Cortex of kidney (tissue), 1 donor: ENCODE measurements at places on chromosomes 2 and 18.

DNA sequence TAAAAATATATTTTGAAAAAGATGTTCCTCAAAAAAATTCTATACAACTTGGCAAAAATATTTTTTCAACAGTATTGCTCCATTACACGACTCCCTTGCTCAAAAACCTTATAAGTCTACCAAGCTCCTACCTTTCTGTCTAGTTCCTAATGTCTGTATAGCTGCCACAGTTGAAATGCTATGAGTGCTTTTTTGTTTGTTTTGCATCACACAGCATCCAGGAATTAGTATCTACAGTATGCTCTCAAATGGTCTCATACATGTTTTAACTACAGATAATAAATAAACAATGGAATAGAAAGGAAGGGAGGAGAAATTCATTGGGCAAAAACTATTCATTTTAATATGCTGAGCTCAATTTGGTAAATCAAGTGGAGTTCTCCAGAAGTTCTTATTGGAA is 17.3 kb downstream of the ACADL start:
- no peak for DNase-seq

GRCh38 chr2:212441141-212441540 is 97.5 kb downstream of the ERBB4 start:
- DNase-seq, result no peak

- no peak for DNase-seq
Measured at GRCh38 chr2:82120115-82120514, 1815.6 kb upstream of the LRRTM1 start.

DNA sequence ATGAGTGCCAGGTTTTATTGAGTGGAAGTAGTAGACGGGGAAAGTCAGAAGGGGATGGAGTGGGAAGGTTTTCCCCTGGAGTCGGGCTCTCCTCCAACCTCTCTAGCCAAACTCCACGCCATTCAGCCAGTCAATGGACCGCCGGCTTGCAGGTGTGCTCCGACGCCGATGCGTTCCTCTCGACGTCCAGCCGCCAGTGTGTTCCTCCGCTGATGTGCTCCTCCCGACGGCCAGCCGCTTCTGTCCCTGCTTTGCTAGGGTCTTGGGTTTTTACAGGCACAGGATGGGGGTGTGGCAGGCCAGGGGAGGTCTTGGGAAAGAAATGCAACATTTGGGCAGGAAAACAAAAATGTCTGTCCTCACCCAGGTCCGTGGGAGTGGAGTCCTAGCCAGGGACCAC is 94.3 kb upstream of the TEX51 start:
- DNase-seq, result no peak

GRCh38 chr18:77071061-77071460 is 61.5 kb downstream of the MBP start:
- DNase-seq, result no peak

- DNase-seq, result no peak
Measured at GRCh38 chr2:80560326-80560725, 255.8 kb upstream of the LRRTM1 start.

DNA sequence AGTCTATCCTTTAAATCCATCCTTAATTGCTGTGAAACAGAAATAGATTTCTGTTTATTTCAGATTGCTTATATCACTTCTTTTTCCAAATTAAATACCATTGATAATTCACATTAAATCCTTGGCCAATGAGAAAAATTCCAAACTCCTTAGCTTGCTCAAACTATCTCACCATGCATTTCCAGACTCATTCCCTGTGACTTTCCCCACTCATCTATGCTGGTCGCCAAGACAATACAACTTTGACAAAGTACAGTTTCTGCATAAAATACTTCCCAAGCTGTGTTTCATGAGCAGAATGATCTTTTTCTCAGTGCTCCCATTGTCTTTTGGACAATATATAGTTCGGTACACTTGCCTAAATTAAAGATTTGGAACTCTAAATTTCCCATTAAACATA is 575.6 kb downstream of the CPS1 start:
- DNase-seq, result no peak

DNA sequence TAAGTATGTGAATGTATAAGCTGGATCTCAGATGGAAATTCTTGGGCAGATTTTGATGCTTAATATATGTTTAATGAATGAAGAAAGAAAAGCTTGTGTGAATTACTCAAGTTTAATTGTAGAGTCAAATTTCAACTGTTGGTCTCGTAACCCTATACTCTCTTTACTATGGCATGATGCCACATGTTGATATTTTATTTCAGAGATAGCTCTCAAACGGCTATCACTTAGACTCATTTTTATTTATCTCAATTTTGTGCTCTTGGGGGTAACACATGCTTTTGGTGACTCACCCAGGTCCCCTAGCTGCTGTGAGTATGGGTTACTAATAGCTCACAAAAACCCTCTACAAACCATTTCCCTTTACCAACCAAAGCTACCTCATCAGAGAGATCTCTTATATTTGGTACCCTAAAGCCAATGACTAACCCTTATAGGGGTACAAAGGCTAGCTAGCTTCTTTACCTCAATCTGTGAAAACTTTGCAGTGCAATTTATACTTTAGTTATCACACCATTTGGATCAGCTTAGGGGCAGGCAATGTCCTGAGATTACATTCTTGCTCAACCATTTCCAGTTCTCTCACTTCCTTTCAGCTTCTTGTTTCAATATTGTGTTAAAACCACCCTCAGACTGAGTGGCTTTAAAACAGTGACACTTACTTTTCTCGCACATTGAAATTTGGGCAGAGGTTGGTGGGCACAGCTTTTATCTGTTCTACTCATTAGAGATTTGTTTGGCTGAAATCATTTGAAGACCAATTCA is 240.3 kb downstream of the CDH7 start:
- no peak for DNase-seq

DNA sequence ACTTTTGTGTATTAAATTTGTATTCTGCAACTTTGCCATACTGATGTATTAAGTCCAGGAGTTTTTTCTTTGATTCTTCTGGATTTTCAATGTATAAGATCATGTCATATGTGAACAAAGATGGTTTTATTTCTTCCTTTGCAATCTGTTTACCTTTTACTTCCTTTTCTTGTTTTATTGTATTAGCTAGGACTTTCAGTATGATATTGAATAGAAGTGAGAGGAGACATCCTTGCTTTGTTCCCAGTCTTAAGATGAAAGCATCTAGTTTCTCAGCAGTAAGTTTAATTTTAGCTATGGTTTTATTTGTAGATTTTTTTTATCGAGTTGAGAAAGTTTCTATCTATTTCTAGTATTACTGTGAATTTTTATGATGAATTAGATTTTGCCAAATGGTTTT is 25.5 kb downstream of the VRK2 start:
- DNase-seq, result no peak

DNA sequence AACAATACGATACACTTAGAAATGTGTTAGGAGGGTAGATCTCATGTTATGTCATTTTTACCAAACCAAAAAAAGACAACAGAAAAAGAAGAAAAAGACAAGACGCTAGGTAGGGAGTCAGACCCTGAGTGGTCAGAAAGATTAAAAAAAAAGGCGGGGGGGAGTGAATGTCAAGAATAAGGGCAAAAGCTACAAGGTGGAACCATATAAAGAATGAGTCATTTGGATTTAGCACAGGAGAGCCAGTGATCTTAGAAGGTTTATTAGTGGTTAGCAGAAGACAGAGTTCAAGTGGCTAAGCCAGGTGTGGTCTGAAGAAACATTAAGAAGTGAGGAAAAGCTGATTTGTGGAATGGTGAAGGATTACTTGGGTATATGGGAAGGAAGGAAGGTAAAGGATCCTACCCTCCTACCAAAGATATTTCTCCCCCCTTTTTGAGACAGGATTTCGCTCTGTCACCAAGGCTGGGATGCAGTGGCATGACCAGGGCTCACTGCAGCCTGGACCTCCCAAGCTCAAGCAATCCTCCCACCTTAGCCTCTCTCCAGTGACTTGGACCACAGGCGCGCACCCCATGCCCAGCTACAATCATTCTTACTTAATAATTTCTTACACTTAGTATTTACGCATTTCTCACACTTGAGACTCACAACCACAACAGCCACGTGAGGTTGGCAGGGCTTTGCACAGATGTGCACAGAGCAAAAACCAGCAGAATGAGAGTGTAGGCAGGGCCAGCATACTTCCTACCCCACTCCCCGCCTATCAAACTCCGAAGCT is 2.6 kb downstream of the DSC2 start:
- DNase-seq, result no peak

- DNase-seq, result no peak
Measured at GRCh38 chr2:127953849-127954248, 68.1 kb upstream of the AMMECR1L start.

DNA sequence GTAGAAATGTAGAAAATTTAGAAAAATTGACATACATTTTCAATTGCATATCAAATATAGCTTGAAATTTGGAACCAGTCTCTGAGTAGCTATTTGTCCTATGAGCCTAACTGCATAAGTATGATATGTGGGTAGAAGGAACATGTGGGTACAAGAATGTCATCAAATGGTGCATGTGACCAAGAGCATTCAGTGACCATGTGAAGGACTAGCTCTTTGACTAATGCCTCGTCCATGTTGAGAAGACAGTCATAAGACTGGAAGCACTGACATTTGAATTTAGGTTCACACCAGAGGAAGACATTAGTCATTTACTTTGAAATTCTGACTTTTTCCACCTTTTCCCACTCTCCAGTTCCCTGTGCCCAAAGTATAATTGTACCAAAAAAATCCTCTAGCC is 12.6 kb downstream of the MRPL44 start:
- no peak for DNase-seq

GRCh38 chr2:9030841-9031240 is 27.4 kb upstream of the MBOAT2 start:
- DNase-seq, result no peak

DNA sequence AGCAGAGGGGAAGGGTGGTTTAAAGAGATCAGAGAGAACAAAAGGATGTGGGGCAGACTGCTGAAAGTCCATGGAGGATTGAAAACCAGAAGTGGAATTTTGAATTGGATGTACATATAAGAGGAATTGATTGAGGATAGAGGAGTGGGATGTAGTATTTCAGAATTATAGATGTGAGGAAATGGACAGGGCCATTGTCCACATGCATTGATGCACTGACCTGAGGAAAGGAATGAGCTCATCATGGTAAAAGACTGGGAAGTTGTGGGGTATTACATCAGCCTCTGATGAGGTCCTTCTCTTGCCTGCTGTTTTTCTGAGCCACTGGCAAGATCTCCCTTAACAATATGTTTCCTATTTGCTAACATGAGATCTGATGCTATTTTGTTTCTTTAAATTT is 365.7 kb upstream of the FANCL start:
- DNase-seq, result no peak

DNA sequence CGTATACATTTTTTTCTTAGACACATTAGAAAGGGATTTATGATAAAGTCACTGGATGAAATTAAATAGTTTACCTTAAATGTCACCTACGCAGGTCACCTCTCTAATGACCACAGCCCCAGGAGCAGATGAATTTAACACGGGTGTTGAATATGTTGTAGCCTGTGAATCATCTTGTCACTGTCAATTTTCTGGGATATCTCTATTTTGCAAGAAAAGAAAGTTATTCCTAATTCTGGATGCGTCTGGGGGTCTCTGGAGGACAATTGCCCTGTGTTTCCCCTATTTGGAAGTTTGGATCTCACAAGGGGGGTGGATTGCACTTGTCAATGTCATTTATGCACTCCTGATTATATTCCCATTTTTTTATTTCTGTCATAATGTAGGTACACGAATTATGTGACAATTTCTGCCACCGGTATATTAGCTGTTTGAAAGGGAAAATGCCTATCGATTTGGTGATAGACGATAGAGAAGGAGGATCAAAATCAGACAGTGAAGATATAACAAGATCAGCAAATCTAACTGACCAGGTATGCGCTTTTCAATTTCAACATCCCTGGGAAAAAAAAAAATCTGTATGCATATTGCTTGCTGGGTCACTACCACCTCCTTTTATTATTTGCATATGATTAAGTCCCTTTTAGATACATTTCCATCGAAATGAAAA is 7.7 kb downstream of the MEIS1 start:
- DNase-seq, result no peak

DNA sequence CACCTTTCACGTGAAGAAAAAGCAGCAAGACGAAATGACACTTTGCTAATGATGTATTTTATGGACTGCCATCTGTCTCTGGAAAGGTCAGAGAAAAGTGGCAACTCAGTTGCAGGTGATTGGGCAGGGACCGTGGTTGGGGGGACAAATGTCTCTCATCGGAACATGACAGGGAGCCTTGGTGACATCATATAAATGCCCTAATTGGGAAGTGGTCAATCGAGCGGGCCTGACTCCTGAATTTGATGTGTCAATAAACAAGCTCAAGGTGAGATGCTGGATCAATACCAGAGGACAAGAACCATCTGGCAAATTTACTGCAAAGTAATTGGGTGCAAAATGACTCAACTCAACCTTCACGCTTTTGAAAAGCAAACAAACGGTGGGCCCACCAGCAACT is 151.9 kb upstream of the SKOR2 start:
- DNase-seq, result no peak

DNA sequence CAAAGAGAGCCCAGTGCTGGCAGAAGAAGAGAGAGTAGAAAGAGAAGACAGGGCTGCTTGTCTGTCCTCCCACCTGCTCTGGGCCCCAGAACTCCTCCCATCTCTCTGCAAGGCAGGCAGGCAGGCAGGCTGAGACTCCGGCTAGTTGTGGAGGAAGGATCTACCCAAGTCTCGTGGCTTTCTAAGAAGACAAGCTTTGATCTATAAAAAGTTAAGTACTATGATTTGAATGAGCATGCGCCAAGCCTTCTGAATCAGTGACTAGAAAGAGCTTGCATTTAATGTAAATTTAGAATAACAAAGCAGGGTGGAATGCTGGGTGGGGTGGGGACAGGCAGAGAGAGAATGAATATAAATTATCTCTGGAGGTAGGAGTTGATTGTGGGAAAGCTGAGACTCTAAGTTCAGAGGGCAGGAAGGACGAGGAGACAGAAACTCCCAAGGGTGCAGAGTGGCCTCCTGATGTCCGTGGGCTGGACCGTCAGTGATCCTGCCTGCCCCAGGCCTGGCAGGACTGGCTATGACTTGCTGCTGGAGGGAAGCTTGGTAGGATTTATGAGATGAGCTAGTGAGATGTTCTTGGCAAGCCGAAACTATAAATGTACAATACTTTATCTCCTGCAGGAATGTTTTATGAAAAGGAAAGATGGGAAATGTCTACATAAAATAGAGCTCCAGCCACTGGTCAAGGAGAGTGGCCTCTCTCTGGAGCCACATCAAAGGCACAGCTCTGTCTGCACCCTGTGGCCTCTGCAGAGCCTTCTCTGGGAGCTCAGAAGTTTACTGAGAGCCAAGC is 447.5 kb downstream of the TNS1 start:
- no peak for DNase-seq

GRCh38 chr2:62215306-62216064 is 19.6 kb downstream of the B3GNT2 start:
- DNase-seq, result no peak

DNA sequence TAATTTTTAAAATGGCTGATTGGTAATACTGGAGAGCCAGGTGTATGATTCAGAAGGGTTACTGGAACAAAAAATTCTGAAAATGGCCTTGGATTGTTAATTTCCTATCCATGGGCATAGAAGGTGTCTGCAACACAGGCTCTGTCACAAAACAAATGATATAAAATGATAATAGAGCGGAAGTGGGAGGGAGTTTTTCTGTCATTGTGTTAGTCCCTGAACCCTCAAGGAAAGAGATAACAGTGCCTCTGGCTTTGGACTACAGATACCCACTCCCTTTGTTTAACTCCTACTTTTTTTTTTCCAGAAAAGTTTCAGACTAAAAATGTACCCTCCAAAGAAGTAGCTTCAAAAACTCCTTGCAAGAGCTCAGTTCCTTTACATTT is 28.0 kb upstream of the YES1 start:
- DNase-seq, result no peak
